ENCODE measurements at places on chromosomes 3 and 15. TPM values are rescaled to one million over a fixed set of nuclear protein-coding genes. Genes with fewer than 3 reads are reported as not detected.
A peak's percentile ranks its signal among the peaks of the same experiment; 100 is the strongest.

Gene IDH2
- 157 TPM for total RNA-seq

Gene EPHB3
- 5.2 TPM for total RNA-seq

Gene UCN2
- 0.08 TPM for total RNA-seq

Gene ISLR2
- total RNA-seq: 1.7 TPM

Gene EBLN2
- 9.3 TPM for total RNA-seq

Gene ZNF774
- 2.1 TPM for total RNA-seq

Gene TLE3
- total RNA-seq: 18.0 TPM

Gene ACOX2
- 26.2 TPM for total RNA-seq

Gene CDC25A
- 7.9 TPM for total RNA-seq

DNA sequence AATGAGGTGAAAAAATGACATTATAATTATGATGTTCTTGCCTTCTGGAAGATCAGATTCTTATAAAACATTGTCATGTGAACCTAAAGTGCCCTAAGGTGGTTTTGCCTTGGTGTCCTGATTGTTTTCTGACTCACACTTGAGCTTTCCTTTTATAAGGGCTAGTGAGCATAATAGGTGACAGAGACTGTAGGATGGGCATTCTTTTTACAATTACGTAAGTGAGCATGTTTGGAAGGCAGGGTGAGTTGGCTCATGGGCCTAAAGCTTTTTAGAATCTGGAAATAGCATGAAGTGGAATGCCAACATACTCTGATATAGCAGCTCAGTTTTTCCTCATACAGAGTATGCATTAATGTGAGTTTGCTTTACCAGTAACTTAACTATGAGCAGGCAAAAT is 41.2 kb downstream of the CRYBG3 start:
- no peak for DNase-seq

- peak; percentile 92 for DNase-seq
Measured at GRCh38 chr15:75043509-75044257, 20.3 kb downstream of the PPCDC start.

DNA sequence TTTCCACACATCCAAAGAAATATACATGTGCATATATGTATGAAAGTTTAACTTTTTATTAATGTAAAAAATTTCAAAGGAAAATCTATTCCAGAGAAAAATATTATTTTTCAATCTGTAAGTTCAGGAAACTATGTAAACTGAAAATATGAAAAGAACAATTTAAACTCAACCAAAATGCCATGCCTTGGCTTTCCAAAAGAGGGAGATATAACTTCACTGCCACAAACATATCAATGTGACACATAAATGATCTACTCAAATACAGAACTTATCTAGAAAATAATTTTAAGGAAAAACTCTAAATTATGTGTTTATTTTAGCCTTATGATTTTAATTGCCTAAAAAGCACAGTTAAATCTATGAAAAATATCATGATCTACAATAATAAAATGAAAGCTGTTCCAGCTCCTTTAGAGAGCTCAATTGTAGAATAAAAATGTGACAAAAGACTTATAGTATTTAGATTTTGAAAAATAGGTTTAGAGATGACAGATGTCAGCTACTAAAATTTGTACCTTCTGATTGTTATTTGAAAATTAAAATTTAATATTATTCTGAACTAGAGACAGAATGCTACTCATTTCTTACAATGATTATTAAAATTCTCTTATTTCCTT is 94.8 kb downstream of the GBE1 start:
- no peak for DNase-seq

DNA sequence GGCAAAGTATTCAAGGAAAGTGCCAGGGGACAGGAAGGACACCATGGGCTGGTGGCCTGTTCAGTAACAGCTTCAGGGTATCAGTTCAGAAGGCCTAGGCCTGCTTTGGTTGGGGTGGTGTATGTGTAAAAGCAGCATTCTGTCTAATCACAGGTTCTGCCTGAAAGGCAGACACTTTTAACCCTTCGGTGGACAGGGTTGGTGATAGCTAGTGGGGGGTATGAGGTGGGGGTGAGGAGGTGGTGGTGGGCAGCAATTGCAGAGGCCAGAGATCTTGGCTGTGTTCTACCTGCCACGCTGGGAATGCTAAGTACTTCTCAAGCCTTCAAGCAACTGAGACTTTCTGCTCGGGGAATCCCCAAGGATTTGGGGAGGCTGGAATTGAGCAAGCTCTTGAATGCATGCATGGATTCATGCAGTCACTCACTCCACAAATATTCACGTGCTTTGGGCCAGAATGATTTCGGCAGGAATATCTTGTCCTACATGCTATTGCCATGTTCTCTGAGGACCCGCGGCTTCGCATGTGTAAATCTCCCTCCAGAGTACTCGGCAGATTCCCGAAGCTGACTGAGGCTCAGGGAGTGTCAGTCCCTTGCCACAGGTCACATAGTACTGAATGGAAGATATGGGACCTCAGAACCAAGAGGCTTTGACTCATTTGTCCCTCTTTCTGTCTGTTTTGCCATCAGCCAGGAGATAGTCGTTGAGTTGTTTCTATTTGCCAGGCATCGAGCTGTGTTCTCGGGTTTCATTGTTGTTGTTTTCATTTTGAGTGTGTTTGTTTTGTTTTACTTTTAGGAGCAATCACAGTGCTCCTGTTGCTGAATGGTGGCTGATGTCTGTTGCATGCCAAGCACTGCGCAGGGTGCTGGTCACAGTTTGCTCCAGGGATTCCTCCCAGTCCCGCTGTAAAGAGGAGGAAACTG is 65.5 kb downstream of the SMAD3 start:
- no peak for DNase-seq

DNA sequence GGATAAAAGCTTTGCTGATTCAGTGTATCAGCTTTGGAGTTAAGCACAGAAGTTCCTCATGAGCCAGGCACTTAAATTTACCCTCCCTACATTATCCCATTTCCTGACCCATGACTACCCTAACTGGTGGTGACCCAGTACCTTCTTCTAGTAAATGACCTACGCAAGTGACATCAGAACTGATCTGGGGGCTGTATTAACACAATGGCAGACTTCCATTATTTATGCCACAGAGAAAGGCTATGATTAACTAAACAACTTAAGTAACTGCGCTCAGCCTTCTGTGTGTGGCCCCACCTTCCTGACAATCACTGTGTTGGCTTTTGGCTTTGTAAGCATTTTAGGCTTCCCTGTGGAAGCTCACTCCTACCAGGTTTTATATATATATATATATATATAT is 1.9 kb downstream of the MB21D2 start:
- no peak for DNase-seq

- DNase-seq: peak; percentile 75
Measured at GRCh38 chr3:58025837-58026569, 17.8 kb downstream of the FLNB start.

- DNase-seq: no peak
Measured at GRCh38 chr3:126918355-126918821, 64.5 kb upstream of the PLXNA1 start.

- DNase-seq: no peak
Measured at GRCh38 chr15:56248311-56248992, 4.8 kb upstream of the RFX7 start.

- no peak for DNase-seq
Measured at GRCh38 chr3:156036258-156037053, 83.9 kb upstream of the KCNAB1 start.

GRCh38 chr3:150082898-150083654 is 112.4 kb upstream of the PFN2 start:
- DNase-seq: no peak

DNA sequence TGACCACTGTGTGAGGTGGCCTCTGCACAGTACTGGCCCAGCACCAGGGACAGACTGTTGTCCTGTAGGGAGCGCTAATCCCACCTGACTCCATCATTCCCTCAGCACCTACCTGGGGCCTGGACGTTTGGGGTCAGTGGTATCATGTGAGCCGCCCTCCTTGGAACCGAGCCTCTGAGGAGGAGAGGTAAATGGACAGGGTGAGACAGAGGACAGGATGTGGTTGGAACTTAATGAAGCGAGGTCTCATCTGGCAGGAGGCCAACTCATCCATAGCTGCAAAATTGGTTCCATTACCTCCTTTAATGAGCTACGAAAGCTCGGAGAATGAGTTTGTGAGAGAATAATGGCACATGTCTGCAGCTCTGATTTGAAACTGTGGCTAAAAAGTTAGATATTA is 13.9 kb downstream of the MAPKAPK3 start:
- DNase-seq: no peak

DNA sequence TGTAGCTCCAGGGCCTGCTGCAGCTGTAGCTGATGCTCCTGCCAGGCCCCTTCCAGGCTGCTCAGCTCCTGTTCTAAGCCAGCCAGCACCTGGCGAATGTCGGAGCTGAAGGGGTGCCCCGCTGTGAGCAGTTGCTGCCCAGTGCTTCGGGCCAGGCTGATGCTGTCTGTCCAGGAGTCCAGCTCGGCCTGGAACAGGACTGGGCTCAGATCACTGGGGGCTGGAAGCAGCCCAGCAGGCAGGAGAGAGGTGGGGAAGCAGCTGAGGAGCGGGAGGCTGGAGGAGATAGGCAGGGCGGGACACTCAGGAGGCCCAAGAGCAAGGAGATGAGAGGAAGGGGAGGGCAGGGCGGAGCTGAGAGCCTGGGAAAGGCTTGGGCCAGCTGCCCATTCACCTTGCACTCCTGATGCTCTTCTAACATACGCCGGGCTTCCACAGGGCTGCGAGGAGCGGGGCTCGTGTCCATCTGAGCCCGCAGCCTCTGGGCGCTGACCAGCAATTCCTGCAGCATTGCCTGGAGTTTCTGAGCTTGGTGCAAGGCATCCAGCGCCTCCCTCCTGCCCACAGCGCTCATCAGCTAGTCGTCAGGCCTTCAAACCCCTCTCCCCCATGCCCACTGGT is 23.2 kb downstream of the PLA2G4B start:
- DNase-seq: no peak

GRCh38 chr15:57727031-57727430 is 20.5 kb downstream of the POLR2M start:
- no peak for DNase-seq

- no peak for DNase-seq
Measured at GRCh38 chr3:43177085-43177484, 71.2 kb upstream of the POMGNT2 start.

DNA sequence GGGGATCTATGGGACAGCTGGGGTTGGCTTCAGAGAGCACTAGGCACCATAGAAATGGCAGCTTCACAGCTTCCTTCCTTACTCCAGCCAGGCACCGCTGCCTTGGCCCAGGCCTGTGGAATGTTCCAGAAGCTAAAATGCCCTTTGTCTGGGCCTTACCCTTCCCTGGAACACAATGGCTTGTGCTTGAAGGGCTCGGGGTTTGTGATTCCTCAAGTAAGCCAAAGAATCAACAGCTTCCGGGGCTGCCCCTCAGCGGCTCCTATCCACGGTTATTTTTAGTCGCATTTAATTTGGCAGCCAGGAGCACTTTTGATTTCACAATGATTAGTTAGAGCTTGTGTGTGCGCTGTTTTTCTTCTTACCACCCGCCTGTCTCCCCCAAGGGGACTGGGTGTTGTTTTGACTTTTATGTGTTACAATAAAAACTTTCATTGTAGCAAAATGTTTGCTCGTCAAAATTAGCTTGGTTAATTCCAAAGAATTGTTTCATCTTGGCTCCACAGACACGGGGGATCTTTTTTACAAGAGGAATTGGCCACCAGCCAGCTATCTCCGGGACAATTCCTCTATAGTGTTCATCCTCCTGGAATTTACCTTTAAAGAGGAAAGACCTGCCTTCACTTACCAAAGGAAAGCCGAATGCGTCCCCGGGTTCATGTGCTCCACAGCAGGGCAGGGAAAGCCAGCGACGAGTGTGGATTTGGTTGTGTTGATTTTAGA is 73.8 kb downstream of the TLE3 start:
- DNase-seq: no peak

DNA sequence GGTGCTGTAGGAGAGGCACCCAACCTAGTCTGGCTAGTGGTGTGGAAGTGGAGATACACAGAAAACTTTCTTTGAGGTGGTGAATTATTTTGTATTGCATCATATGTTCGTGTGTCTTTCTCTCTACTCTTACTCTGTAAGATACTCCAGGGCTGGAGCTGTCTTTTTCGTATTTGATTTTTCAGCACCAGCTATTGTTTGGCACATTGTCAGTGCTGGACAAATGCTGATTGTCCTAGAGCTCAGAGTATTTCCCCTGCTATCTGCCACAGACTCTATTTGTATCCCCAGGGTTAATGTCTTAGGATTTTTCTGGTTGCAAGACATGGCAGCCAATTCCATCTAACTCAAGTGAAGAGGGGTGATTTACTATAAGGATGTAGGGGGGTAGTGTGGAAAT is 110.5 kb downstream of the SAMMSON start:
- DNase-seq: no peak

- DNase-seq: no peak
Measured at GRCh38 chr15:88586401-88587162, 34.6 kb upstream of the AEN start.

GRCh38 chr3:129441215-129441614 is 1.2 kb downstream of the IFT122 start:
- no peak for DNase-seq

- no peak for DNase-seq
Measured at GRCh38 chr3:179147514-179147872, 664 bp upstream of the PIK3CA start.

DNA sequence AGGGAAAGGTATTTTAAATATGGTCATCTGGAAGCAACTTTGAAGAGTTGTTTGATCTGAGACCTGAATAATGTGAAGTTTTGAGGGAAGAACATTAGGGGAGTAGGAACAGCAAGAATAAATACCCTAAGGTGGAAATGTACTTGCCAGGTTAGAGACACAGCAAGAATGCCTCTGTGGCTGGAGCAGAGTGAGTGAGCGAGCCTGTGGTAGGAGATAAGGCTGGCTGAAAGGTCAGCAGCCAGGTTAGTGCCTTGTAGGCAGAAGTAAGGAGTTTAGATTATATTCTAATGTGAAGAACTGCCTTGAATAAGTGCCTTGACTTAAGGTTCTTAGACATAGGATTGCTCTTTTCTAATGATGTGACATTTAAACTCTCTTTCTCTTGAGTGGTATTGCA is 18.3 kb downstream of the LRRC49 start:
- DNase-seq: no peak

DNA sequence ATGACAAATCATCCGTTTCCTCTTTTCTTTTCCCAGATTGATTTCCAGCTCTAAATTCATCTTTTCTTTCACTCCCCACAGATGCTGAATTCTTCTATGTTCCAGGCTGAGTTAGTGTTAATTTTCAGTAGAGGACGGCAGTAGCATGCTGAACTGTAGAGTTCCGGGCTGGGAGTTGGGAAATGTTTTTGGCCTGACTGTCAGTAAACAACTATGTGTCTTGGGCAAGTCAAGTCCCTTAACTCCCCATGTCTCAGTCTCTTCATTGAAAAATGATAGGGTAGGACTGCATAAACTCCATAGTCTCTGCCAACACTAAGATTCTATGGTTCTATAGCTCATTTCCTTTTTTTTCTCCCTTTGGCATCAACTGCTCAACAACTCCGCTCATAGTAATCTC is 333.9 kb downstream of the TIGIT start:
- DNase-seq: no peak

- DNase-seq: no peak
Measured at GRCh38 chr3:119624002-119624720, 26.5 kb downstream of the PLA1A start.

DNA sequence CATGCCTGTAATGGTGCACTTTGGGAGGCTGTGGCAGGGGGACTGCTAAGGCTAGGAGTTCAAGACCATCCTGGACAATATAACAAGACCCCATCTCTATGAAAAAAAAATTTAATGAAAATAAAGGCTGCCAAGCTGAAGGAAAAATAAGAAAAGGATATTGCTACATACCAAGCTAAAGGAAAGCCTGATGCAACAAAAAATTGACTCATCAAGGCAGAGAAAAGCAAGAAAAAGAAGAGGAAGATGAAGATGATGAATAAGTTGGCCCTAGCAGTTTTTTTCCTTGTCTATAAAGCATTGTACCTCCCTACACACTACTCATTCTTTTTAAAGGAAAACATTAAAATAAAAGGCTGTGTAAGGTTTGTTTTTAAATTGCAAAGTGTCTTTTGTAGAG is 441.9 kb upstream of the MDFIC2 start:
- no peak for DNase-seq

Data from hepatocyte (in vitro differentiated cells).